ENCODE measurements at places on chromosomes 2 and 18.
A peak's percentile ranks its signal among the peaks of the same experiment; 100 is the strongest.

GRCh38 chr2:238149841-238150572 is 8.8 kb upstream of the ERFE start:
- DNase-seq = no peak

DNA sequence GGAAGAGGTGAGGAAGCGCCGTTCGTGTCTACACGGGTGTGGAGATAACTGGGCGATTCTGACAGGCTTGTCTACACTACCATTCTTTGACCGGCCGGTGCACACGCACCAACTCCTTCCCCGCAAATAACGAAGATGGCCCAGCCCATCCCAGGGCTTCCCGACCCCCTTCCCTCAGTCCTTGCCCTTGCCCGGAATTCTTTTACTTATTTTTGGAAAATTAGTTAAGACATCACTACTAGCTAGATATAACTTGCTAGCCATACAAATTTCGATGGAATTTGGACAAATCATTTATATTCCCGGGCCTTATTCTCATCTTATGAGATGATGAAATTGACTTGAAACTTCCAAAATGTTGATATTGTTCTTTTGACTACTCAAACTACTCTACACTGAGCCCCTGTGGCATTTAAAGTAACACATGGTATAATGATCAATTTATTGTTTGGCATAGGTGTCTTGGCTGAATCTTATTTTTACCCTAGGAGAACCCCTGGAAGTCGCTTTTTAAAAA is 1.3 kb downstream of the ERICH2 start:
- no peak for DNase-seq

DNA sequence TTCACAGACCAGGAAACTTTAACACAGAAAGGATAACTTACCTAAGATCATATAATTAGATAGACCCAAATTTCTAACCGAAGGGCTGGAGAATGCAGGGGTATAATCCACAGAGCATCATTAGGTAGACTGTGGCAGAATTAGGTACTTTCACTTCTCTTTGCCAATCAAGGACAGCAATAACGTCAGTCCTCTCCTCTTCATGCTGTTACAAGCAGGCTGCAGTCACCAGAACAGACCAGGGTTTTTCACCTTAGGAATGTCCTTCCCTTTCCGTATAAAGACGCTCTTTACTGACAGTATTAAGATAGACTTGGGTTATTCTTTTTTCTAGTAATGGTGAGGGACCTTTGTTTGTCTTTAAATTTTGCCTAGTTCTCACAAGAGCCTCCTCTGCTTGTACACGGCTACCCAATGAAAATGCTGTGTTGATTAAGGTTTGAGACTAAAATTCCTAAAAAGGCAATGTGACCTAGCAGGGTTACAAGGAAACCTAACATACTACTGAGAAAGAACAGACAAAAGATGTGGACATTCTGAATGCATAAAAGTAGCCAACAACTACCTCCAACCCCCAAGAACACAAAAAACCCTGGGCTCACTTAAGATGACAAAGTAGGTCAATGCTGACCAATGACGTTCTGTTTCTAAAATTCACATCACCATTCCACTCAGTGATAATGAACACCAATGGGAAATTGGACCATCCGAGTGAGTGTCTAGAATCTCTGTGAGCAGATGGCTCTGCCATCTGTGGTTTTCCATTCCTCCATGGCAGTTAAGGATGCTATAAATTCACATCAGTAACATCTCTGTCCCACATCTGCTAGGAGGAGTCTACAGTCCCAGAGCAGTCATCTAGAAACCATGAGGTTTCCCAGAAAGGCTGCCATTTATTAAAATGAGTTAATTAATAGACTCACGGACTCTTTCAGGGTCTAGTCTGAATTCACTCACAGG is 2.1 kb downstream of the PDIA6 start:
- DNase-seq = peak; percentile 28

GRCh38 chr18:51655327-51655698 is 457.8 kb upstream of the MEX3C start:
- peak; percentile 13 for DNase-seq
